Foreskin keratinocyte (primary cell): ENCODE measurements at places on chromosomes 13 and 19.
A peak's percentile ranks its signal among the peaks of the same experiment; 100 is the strongest.

- no peak for DNase-seq
These were observed 930 bp upstream of the PDE4C start for GRCh38 chr19:18226956-18227780.

DNA sequence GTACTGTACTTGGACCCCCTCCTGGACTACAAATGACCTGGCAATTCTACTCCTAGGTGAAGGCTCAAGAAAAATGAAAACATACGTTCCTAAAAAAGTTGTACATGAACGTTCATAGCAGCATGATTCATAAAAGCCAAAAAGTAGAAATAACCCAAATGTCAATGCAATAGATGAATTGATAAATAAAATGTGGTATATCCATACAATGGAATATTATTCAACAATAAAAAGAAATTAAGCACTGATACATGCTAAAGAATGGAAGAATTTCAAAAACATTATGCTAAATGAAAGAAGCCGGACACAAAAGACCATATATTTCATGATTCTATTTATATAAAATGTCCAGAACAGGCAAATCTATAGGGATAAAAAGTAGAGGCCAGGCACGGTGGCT is 9.5 kb downstream of the ZNF432 start:
- no peak for DNase-seq

DNA sequence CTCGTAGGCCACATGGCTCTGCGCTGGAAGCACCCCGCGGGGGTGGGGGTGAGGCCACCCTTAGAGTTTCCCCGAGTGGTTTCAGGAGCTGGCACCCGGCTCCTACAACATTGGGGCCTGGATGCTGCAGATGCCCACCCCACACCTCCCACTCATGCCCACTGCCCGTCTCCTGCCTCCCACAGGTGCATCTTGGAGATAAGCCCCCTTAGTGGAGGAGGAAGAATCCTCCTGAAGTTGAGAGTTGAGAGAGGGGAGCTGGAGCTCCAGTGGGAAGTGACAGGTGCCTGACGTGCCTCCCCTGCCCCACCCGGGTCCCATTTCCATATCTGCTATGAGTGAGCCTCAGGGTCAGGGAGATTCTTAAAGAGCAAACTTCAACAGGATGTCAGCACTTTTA is 341.3 kb downstream of the TEX29 start:
- DNase-seq = no peak

DNA sequence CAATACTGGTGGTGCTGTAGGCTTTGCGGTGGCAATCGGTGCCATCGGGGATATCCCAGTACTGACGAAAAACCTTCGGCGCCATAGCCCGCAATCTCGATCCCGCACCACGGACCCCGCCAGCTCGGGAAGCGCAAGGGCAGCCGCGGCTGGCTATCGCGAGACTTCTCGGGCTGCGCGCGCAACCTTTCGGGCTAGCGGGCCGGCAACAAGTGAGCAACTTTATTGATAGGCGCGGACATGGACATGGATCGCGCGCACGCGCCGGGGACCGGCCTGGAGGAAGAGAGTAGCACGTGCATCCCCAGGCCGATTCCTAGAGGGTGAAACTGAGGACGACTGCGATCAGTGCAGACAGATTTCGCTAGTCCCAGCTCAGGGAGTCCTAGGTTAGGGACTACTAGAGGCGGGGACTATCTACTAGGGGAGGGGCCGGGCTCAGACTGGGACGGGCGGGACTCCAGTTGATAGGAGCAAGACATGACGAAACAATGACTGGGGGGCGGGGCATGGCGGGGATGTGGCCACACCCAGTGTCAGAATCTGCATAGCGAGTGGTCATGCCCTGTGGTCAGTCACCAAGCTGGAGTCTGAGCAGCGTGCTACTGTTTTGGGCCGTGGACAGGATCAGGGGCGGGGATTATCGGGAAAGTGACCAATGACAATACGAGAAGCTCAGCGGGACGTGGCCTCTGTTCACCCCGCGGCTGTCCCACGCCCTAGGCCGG is at the start of gene NDUFA11:
Gene NDUFA11, minus strand, starts transcription at position 167 of the 728 bp plus-strand sequence. Its CDS starts 82 bp downstream, at position 85.
- DNase-seq = no peak

DNA sequence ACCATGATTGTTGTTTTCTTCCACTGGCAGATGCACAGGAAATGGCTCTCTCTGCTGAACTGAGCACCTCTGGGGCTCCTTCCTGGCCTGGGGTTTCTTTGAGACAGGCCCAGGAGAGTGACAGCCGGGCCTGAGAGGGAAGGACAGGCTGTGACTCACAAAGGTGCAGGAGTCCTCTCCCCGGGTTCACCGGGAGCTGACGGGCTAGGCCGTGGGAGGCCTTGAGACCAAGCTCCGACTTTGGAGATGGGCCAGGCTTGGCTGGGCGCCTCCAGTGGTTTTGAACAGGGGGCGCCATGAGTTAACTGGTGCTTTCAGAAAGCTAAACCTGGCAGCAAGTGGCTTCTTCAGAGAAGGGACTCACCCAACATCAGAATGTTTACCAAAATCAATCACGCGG is 143.4 kb downstream of the URI1 start:
- DNase-seq = no peak

DNA sequence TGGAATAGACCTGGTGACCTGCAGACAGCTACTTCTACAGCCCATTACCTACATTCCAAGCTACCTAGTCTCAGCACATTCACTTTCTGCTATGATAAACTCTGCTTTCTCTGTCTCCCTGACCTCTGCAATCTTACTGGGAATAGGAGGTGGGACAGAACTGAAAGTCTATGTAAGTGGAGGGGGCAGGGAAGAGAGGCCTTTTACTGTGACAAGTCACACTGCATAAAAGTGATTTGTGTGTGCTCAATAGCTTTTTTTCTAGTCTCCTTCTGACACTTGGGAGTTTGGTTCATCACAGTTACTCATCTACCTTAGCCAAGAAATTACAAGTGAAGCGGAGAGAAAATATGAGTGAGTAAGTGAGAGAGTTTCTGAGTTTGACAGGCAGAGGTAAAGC is 322.4 kb downstream of the OLFM4 start:
- no peak for DNase-seq

- no peak for DNase-seq
These were observed 340.4 kb upstream of the PCDH20 start for GRCh38 chr13:61756031-61756430.

DNA sequence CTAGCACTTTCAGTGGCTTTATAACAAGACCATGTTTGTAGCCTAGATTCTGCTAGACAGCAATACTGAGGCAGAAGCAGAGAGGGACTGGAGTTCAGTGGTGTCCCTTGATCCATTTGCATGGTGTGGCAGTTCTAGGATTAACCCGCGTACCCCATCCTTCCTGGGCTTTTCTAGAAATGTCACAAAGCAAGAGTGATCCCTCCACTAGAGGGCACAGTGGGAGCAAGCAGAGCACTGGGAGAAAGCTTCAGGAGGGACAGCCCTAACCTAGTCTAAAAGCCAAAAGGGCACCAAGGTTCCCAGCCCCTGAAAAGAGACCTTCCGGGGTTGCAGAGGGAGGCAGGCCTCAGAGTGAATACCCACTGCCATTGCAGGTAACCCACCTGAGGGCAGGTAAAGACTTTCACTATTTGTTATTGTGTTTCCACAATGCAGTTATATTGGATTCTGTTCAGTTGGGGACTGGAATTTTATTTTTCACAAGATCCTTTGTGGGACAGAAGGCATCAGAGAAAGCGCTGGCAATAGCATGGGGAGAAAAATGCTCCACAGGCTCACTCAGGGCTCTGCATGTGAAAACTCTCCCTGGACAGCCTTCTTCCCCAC is 170.6 kb downstream of the FLT1 start:
- peak; percentile 19 for DNase-seq

DNA sequence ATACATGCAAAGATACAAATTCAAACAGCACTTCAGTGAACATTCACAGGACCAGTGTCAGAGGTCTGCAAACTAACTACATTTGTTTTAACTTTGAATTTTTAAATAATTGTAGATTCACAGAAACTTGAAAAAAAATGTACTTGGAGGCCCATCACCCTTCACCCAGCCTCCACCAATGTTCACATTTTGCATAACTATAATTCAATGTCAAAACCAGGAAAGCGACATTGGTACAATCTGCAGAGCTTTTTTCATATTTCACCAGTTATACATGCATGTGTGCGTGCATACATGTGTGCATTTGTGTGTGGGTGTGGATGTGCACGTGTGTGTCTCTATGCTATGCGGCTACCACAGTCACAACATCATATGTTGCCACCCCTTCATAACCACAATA is 18.9 kb downstream of the CEACAM3 start:
- DNase-seq = no peak

- no peak for DNase-seq
These were observed 40.5 kb downstream of the COL4A1 start for GRCh38 chr13:110266431-110266809.

DNA sequence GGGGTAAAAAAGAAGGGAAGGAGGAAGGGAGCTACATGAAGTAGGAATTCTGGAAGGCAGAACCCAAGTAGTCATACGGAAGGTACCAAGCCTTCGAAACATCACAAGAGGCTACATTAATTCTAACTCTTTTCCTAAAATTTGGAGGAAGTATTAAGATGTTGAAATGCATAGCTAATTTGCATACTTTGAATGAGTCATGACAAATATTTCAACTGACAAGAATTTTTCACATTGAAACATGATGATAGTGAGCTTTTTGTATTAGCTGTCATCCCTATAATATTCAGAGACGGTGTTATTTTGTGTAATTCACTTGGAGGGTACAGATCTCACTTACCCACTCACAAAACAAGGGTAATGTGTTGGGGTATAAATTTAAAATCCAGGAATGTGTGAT is 9.1 kb upstream of the ACOD1 start:
- peak; percentile 39 for DNase-seq

DNA sequence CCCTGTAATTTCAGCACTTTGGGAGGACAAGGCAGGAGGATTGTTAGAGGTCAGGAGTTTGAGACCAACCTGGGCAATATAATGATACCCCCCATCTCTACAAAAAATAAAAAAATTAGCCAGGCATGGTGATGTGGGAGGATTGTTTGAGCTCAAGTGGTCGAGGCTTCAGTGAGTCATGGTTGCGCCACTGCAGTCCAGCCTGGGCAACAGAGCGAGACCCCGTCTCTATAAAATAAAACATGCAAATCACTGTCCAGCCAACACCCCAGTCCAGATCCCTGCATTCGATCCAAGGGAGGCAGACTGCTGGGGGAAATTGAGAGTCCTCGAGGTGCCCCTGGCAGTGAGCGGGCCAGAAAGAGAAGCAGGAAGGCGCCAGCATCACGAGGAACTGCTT is 7.0 kb downstream of the CYTH2 start:
- DNase-seq = no peak

GRCh38 chr19:48648134-48648533 is 2.1 kb upstream of the CA11 start:
- DNase-seq = no peak

- no peak for DNase-seq
These were observed 2719.4 kb downstream of the PCDH9 start for GRCh38 chr13:64510747-64511146.

- DNase-seq = no peak
These were observed 39.8 kb upstream of the IGFL4 start for GRCh38 chr19:46080561-46080960.

GRCh38 chr19:4744451-4745174 is 21.0 kb upstream of the DPP9 start:
- peak; percentile 68 for DNase-seq

DNA sequence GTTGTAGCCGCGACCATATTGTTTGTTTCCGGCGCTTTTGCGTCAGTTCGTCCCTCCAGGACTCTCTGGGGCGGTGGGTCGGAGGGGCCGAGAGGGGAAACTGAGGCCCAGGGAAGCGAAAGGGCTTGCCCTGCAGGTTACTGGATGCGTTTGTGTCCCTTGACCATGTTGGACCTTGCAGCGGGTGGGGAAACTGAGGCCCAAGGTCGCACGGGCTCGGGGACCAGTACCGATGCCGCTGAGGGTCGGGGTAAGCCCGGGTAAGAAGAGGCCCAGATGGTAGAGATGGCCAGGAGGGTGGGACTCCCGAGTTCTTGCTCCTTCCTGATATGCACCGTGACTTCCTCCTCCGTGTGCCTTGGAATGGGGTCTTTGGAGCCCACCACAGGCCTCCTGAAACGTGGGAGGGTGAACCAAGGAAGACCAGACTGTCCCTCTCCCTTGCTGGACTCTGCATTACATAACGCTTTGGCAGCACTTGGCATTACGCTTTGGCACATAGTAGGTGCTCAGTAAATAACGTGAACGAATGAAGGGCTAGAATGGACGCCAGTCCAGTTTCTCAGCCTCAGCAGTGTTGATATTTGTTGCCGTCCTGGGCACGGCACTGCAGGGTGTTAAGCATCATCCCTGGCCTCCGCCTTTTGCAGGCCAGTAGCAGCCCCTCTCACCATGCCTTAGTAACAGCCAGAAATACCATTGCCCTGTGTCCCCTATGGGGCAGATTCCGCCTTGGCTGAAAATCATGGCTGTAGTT is 743 bp downstream of the CHAF1A start:
- no peak for DNase-seq

GRCh38 chr19:7883796-7884570 is 4.3 kb upstream of the LRRC8E start:
- DNase-seq = no peak

DNA sequence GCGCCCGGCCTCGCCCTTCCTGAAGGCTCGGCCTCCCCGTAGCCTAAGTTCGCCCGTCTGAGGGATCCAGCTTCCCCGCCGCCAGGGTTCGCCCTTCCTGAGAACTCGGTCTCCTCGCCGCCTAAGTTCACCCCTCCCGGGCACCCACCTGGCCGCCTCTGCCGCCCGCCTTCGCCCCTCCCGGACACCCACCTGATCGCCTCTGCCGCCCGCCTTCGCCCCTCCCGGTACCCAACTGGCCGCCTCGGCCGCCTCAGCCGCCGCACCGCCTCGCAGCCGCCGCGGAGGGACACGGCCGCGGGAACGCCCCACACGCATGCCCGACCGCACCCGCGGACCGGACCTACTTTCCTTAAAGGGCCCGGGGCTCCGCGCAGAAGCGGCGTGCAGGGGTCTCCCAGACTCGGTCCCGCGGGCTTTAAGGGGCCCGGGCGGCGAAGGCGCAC is at the start of gene MOB3A:
Gene MOB3A, minus strand, starts transcription at position 293 of the 446 bp plus-strand sequence. CDS start 17,766 bp downstream, outside the sequence.
- DNase-seq = peak; percentile 91

- DNase-seq = no peak
These were observed 9.2 kb upstream of the KANK3 start for GRCh38 chr19:8352134-8352827.

DNA sequence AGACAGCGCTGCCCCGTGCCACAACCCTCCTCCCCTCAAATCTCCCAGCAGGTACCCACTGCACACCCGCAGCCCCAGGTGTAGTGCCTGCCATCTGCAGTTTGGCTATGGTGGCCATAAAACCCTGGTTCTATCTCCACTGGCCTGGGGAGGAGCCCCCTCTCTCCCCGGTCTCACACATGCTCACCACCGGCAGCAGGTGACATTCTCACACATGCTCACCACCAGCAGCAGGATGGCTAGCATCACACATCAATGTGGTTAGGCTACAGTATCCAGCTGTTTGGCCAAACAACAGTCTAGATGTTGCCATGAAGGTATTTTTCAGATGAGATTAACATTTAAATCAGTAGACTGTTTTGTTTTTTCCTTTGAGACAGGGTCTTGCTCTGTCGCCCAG is 31.1 kb downstream of the ELL start:
- DNase-seq = no peak

- no peak for DNase-seq
These were observed 2.8 kb downstream of the THAP8 start for GRCh38 chr19:36051236-36051635.

DNA sequence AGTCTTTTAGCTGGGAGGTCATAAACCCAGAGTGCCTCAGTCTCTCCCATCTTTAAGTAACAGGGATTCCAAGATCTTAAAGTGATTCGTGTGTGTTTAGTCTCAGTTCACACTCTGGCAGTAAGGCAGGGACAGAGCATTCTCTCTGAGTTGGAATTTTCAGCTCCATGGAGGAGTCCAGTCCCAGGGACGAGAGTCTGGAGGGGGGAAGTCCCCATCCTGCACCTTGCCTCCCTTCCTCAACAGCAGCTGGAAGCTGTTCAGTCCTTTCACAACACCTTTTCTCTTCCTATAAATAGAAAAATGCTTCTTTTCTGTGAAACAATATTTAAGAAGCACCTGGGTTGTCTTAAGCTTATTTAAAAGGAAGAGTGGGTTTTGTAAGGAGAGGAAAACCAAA is 82.0 kb downstream of the KLF5 start:
- DNase-seq = no peak
